ENCODE measurements at places on chromosomes 3 and 15.

- no peak for DNase-seq
Observed at GRCh38 chr3:6089780-6090179, 771.1 kb upstream of the GRM7 start.

DNA sequence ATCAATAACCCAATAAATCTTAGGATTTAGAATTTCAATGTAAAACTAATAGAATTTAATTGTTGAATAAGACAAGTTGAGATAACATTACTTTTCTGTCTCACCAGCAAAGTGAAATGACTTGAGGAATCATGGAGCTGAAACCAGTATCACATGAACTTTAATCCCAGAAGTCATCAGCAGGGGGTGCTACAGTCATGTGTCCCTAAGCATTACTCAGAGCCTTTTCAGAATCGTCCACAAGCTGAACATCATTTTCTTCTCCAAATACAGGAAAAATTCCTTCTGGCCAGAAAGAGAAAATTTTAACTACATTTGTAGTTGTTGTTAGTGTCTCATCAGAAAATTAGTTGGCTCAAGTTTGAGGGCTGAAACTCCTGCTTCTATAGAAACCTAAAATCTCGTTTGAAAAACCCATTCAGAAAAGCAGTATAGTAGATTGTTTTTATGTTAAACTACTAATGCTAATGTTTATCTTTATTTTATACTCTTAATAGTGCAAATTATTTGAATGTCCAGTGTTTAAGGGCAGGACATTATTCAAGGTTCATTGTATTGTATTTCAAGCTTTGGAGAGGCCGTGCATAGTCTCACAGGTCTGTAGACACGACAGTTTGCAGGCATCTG is 384.1 kb downstream of the PLOD2 start:
- no peak for DNase-seq

- no peak for DNase-seq
Observed at GRCh38 chr3:48297111-48297810, 36.2 kb downstream of the SPINK8 start.

GRCh38 chr15:81394603-81395002 is 20.6 kb upstream of the TMC3 start:
- DNase-seq, result no peak

GRCh38 chr3:49454898-49455681 is 15.0 kb upstream of the DAG1 start:
- DNase-seq, result no peak

DNA sequence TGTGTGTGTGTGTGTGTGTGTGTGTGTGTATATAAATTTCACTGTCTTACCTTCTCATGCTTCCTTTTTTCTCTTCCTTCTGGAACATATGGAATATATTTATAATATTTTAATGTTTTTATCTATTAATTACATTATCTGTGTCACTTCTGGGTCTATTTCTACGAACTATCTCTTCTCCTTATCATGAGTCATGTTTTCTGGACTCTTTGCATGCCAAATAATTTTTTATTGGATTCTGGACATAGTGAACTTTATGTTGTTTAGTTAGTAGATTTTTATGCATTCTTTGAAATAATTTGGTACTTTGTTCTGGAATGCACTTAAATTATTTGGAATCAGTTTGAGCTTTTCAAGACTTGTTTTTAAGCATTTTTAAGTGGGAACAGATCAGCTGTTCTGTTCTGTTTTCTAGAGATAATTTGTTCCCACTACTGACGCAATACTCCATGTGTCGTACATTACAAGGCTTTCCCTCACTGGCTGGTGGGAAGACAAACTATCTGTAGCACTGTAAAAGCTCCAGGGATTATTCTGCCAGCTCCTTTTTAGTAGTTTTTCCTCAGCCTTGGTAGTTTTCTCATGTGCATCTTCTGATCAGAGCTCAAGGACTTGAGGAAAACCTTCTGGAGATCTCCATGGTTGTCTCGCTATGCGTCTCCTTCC is 302.0 kb downstream of the CLSTN2 start:
- no peak for DNase-seq

GRCh38 chr3:133568294-133569014 is 5.0 kb upstream of the CDV3 start:
- DNase-seq, result no peak

DNA sequence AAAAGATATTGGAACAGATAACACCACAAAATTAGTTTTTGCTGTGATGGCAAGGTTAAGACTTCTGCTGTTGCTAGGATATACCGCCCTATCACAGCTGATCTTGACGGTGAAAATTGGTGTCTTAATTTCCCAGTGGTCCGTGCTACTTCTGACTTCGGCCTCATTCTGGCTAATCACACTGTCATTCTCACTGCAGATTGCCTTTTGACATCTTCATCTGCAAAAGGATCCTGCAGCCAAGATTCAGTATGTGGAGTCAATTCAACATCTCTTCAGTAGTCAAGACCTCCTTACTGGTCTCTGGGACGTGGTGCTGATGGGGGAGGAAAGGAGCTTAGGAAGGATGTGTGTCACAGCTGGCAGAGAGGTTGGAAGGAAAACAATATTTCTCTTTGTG is 438.6 kb downstream of the WDR72 start:
- DNase-seq, result no peak

GRCh38 chr15:72197460-72198355 is at the start of gene GRAMD2A:
GRAMD2A (minus strand) TSS chr15:72197787.
- no peak for DNase-seq

DNA sequence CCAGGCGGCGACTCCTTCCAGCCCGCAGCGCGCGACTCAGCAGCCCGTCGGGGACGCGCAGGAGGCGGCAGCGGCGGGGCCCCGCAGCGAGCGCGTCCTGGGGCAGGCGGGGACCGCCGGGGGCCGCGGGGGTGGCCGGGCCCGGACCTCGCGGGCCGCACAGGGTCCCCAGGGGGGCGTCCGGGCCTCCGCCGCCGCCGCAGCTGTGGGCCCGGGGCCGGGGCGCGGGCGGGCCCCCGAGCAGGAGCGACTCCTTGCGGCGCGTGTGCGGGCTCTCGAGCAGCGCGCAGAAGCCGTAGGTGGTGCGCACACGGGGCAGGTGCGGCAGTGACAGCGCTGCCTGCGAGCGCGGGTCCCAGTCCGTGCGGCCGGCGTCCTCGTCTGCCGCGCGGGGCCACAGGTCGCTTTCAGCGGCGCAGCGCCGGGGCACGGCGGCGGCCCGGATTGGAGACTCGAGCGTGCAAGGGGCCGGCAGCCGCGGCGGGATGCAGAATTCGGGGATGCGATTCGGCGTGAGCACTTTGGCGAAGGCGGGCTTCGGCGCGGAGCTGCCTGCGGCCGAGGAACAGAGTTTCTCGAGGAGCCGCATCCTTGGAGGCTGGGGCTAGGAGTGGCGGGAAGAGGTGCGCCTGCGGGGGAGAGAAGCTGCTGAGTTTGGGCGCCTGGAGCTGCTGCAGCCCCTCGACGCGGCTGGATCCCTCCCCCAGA is 535 bp downstream of the C2CD4B start:
- DNase-seq, result no peak

DNA sequence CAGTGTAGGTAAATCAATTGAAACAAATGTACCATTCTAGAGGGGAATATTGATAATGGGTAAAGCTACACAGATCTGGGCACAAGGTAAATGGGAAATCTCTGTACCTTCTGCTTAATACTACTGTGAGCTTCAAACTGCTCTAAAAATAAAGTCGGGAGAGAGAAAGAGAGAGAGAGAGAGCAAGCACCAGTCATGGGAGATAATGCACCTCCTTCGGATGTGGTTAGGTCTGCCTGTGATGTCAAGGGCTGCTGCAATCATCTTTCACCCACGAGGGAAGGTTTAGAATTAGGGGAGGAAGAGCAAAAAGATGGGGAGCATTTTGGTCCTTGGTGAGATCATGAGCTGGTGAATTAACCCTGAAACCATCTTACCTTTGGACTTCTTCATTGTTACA is 219.1 kb downstream of the ZNF385D start:
- DNase-seq, result no peak
